A172 (cell line): ENCODE measurements at places on chromosomes 2 and 18.

GRCh38 chr2:162908567-162908966 lies 70.0 kb upstream of the KCNH7 start:
- DNase-seq, result no peak

GRCh38 chr2:16713011-16713423 lies 47.4 kb upstream of the CYRIA start:
- DNase-seq, result no peak

DNA sequence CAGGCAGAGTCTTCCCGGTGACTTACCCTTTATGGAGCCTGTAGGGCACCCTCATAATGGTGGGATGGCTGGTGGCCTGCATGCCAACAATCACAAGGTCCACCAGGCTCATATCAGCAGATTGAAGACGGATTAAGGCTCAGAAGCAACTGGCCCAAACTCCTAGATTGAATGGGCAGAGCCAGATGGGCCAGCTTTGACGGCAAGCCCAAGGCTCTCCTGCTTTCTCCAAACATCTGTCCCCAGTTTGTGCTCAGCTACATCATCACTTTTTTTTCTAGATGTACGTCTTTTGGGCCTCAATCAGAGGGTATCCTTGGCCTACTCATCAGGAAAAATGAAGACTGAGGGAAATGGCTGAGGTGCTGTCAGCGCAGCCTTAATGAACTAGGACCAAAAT lies 114.6 kb downstream of the VIT start:
- no peak for DNase-seq

- no peak for DNase-seq
Measured at GRCh38 chr2:168731002-168731401, 71.4 kb upstream of the NOSTRIN start.

DNA sequence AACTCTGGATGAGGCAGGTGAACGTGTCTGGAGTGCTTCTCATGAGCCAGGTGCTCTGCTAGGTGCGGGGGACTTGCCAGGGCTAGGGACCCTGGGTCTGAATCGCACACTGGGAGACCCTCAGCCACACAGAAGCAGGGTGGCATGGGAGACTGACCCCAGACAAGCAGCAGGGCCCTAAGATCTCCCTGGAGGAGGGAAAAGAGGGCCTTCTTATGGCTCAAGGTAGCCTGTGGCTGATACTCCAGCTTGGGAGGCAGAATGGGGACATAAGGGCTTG lies 12.8 kb upstream of the CIB4 start:
- DNase-seq, result no peak

DNA sequence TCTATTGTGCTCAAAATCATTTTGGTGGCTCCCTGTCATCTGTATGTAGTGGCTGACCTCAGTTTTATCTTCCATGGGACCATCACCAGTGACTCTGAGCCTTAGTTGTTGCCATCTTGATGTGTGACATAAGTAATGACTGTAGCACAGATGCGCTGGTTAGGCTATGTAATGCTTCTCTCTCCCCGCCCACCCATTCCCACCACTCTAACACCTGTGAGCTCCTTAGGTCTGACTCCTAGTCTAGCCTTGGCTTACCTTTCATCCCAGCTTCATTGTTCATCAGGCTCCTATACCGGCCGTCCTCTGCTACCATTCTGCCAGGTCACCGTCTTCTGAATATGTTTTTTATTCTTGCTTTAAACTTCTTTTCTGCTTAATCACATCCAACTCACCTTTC lies 17.2 kb downstream of the MYO1B start:
- DNase-seq, result no peak

DNA sequence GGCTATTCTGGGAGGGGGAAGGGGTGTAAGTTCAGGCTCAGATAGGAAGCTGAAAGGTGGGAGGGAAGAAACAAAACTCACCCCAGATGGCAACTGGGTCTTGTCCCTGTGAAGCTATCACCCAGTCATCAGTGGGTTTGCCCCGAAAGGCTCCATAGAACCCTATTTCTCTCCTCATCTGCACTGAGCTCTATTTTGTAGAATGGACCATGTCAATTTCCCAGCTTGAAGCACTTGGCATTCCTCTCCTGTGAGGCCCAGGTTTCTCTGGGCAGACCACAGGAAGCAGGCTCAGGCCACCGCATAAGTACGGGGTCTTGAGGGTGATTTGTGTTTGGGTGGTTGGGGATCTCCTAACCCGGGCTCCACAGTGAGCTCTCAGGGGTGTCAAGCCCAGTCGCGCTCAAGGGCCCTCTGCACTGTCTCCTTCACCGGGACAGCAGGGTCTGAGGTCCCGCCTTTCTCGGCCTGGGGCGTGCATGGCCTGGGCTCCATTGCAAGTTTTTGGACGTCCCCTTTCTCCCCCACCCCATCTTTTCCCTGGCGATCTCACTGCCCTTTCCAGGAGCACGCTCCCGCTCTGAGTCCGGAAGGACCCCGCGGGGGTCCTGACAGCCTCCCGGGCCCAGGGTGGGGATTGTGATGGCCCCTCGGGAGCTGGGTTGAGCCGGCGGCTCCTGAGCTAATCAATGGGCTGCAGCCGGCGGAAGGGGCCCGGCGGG lies 27.3 kb upstream of the NOTO start:
- DNase-seq, result no peak

- no peak for DNase-seq
Measured at GRCh38 chr2:150971910-150972309, 289.8 kb downstream of the RBM43 start.

GRCh38 chr2:149536649-149537048 lies 50.9 kb downstream of the MMADHC start:
- no peak for DNase-seq

DNA sequence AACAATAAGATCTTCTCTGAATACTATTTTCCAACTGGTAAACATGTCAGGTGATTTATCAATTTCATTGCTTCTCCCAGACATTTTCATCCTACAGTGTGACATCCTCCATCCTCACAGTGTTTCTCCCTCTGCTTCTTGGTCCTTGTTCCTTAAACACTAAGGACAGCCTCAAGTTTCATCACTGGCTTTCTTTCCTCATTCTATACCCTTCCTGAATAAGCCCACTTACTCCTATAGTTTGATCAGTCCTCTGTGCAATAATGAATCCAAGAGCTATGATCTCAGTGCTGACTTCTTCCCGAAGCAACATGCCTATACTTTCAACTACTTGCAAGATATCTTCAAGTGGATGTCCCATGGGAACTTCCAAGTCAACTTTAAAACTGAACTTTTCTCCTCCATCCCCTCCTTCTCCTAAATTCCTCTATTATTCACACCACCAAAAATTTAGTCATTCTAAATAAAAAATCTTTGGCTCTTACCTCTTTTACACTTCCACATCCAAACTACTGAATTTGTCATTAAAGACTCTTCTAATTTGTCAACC lies 87.6 kb downstream of the FAM228A start:
- no peak for DNase-seq

GRCh38 chr2:172408143-172408766 lies 19.1 kb upstream of the ITGA6 start:
- DNase-seq, result no peak

- DNase-seq, result no peak
Measured at GRCh38 chr2:39091543-39091942, 29.3 kb downstream of the SOS1 start.

DNA sequence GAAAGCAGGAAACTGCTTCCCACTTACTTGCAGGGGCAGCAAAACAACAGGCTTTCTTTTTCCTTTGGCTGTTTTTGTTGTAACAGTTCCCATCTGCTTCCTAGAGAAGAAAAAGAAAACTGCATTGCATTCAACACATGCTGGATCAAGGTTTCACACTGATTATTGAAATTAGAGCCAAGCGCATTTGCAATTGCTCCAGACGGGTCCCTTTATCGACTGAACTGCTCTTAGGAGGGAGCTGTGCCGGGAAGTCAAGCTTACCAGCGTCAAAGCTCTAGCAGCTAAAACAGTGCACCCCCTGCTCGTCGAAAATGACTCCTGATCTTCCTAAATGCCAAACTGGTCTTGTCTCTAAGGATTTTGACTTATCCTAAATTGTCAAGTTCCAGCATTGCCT lies 164.0 kb upstream of the SESTD1 start:
- no peak for DNase-seq

GRCh38 chr2:15369129-15369528 lies 192.0 kb downstream of the NBAS start:
- DNase-seq, result no peak

DNA sequence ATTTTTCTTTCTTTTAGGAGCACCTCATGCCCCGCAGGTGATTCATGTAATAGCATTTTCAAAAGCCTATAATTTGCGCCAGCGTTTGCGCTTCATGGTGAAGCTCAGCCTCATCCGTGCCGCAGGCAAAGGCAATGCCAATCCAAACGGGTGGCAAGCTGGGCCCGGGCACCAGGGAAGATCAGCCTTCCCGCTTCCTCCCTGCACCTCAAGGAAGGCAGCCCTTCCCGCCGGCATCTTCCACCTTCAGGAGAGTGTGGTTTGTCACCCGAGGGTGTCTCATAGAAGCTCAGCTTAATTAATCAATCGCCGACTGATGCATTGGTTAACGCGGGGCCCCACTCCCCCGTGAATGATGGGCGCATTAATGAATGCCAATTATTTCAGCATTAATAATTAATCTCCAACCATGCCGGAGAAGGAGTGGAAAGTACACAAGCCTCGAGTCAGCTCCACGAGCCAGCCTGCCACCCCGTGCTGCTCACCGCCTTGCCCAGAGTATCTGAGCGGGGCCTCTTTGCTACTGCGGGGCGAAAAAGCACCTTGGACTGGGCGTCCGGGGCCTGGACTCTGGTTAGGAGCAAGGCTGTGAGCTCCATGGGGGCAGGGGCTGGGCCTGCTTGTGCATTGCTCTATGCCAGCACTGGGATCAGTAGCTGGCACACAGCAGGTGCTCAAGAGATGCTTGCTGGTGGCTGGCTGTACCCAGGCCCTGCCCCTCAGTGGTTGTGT lies 13.0 kb downstream of the INHBB start:
- no peak for DNase-seq

GRCh38 chr2:69494126-69494525 lies 56.9 kb upstream of the NFU1 start:
- no peak for DNase-seq

DNA sequence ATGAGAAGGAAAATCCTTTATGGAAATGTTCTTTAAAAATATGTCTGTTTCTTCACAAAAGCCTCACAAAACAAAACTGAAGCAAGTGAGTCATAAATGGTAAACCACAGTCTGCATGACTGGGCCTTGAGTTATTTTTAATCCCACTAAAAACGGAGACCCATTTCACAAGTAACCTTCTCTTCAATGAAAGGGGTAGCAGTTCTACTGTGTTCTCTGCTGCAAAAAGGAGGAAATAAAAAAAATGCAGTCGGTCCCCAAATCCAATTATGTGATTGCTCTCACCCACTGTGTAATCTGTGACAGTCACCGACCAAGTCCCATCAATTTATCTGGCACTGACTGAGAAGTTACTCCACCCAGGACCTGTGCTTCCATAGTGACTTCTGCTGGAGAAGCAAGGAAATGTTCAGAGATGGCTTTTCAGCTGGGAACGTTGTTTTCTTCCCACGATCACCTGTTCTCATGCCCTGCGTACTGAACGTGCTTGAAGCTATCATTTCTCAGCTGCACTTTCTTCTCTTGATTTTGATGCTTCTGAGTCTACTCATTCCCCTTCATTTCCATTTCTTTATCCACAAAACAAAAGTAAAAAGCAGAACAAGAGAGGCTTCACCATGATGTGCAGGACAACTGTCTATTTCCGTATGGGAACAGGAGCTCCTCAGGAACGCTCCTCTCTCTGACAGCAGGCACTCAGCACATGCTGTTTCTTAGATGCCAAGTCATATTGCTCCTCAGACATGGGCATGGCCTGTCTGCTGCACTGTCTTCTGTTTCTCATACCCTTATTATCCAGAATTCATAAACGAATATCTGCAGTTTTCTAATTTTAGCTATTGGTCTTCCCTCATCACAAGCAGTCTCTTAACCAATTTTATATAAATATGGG lies 80.0 kb upstream of the TMEM200C start:
- peak; percentile 7 for DNase-seq

DNA sequence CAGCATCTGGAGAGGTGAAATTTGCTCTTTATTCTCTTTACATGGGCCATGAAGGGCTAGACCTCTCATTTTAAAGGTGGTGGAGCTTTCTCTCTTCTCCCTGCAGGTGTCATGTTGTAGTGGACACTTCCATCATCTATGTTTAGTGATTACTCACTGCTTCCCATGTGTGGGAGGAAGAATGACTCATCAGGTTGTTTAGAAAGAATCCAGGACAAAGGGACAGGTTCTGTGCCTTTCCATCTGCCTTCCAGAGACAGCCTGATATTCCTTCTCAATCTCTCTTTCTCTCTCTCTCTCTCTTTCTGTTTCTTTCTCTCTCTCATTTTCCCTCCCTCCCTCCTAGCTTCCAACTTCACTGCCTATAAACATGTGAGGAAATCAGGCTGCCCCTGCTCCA lies 38.7 kb downstream of the SCG2 start:
- peak; percentile 90 for DNase-seq

GRCh38 chr2:187989925-187990623 lies 301.6 kb upstream of the GULP1 start:
- no peak for DNase-seq

DNA sequence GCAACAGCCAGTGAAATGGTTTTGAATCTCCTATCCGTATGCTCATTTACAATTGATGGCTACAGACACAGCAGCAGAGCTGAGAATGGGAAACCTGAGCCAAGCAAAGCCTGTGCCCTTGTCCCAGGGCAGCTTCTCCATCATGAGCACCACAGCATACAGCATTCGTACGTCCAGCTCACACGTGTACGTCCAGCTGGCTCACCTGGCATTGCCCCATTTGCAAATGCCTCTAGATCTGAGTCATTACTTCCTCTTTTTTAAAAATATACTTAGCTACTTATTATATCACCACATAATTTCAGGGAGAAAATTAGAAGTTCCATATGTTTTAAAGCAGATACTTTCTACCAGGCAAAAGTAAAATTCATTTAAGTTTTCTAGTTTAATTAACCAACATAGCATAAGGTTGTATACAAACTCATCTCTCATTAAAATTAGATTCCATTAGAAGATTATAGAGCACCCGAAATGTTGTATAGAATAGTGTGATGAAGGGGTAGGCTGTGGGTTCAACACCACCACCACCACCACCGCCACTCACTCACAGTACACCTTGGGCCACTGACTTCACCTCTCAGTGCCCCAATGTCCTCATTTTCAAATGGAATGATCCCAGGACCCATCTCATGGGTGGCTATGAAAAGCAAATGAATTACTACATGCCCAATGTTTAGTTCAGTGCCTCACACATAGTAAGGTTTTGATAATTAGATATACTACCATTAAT lies 31.4 kb upstream of the TMEM177 start:
- DNase-seq, result peak; percentile 74

GRCh38 chr2:40516604-40517003 lies 64.7 kb upstream of the SLC8A1 start:
- DNase-seq, result no peak

DNA sequence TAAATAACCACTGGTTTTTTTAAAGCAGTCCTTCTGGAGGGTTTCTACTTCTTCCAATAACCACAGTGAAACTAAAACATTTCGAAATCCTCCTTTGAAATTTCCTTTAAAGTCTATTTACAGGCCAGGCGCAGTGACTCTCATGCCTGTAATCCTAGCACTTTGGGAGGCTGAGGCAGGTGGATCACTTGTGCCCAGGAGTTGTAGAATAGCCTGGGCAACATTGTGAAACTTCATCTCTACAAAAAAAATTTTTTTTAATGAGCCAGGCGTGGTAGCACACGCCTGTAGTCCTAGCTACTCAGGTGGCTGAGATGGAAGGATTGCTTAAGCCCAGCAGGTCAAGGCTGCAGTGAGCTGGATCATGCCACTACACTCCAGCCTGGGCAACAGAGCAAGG lies 15.2 kb downstream of the KIDINS220 start:
- no peak for DNase-seq

- no peak for DNase-seq
Measured at GRCh38 chr2:75416420-75417342, 144.1 kb downstream of the EVA1A start.
